Astrocyte (in vitro differentiated cells and primary cell): ENCODE measurements at places on chromosomes 16 and 17. TPM values are rescaled to one million over a fixed set of nuclear protein-coding genes. Genes with fewer than 3 reads are reported as not detected.

GRCh38 chr17:45951941-45952340 lies 47.1 kb upstream of the STH start:
- DNase-seq, result no peak

GRCh38 chr17:63078707-63079106 lies 112.7 kb downstream of the TANC2 start:
- no peak for DNase-seq

NPIPB8 gene
- not detected in 2 replicates for total RNA-seq

ABI3 gene
- total RNA-seq, result 0.31 and 0.77 TPM in 2 replicates
